Activated T-helper 1 cell treated with anti-CD3 and anti-CD28 coated beads, Interleukin-2, amount 50 U/mL, for 16 hours (primary cell): ENCODE measurements at places on chromosomes 5 and 9.

DNA sequence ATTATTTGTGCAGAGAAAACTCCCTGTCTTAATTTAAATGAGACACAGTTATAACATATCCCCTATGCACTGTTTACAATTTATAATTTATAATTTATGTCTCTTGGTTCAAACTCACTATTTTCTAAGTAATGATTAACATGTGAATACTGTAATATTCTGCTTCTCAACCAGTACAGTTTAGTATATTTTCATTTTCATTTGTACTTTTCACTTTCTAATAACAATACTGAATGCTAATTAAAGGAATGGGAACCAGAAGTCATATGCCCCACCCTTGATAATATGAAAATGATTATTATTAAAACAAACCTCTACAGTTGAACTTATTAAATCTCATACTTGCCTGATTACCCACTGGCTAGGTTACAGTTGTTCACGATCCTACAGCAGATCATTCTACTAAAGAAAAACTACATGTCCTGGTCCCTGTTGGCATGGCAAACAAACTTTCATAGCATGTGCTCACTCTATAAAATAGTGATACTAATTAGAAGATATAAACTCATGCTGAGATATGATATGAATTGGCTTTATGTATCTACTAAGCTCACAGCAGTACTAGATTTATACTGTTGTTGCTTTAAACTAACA, 66.4 kb downstream of the POU5F2 start:
- DNase-seq: no peak

GRCh38 chr5:130871346-130872086, 293.5 kb downstream of the HINT1 start:
- DNase-seq: peak; percentile 2

DNA sequence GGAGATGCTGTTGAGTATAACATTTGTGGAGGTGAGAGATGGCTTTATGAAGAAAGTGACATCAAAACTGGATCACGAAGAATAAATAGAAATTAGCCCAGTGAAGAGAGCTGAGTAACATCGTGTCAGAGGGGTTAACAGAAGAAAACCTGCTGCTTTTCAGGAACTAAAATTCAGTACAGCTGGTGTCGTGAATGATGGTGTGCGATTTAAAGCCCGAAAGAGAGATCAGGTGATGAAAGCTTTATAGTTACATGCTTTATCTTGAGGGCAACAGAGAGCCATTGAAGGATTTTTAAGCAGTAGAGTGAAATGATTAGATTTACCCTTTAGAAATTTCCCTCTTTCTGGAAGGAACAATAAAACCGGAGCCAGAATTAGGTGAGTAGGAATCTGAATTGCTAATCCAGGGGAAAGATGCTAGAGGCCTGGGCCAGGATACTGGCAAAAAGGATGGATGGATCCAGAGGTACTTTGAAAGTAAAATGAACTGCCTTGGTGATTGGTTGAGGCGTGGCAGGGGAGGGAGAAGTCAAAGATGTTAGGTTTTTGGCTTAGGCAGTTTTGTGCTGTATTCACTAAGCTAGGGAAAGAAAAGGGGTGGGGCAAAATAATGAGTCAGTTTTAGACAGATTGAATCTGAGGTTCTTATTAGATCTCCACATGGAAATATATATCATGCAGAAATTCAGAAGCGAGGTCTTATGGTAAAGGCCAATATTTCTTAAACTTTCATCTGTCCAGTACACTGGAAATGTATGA, 3.4 kb downstream of the LRRC70 start:
- DNase-seq: no peak

- no peak for DNase-seq
Measured at GRCh38 chr9:89225991-89226471, 47.4 kb upstream of the SHC3 start.

GRCh38 chr5:55481293-55481855, 53.4 kb downstream of the PLPP1 start:
- DNase-seq: no peak

DNA sequence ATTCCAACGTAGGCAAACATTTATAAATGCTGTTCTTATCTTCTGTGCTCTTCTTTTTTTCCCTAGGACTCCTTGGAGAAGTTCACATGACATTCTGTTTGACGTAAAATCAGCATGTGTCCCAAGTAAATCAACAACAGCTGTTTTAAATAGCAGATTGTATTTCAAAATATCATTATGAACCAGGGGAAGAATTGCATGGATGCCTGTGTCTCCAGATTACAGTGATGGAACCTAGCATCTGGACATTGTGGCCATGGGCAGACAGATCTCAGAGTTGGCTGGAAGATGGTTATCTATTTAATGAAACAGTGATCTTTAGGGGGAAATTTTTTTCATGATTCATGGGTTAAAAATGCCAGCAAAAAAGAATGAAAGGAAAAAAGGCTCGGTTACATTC, 222.0 kb downstream of the MAN2A1 start:
- no peak for DNase-seq

DNA sequence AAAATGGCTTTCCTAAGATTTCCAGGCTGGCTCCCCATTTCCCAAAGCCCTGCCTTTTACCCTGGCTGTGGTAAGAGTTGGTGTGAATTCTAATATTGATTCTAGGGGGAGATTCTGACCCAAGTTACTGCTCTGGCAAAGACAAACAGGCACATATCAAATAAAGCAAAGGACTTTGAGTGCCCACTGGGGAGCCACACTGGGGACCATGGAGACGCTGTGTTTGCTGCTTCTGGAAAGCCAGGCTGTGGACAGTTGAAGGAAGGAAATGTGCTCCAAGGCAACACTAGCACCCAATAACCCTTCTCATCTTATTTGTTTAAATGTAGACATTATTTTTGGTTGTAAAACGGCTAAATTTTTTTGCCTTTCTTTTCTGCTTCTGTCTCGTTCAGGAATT, 78.7 kb downstream of the SNCAIP start:
- no peak for DNase-seq

GRCh38 chr5:115126303-115126702, 43.4 kb downstream of the TRIM36 start:
- no peak for DNase-seq

- DNase-seq: peak; percentile 66
Measured at GRCh38 chr9:134391319-134392231, 65.3 kb downstream of the RXRA start.

DNA sequence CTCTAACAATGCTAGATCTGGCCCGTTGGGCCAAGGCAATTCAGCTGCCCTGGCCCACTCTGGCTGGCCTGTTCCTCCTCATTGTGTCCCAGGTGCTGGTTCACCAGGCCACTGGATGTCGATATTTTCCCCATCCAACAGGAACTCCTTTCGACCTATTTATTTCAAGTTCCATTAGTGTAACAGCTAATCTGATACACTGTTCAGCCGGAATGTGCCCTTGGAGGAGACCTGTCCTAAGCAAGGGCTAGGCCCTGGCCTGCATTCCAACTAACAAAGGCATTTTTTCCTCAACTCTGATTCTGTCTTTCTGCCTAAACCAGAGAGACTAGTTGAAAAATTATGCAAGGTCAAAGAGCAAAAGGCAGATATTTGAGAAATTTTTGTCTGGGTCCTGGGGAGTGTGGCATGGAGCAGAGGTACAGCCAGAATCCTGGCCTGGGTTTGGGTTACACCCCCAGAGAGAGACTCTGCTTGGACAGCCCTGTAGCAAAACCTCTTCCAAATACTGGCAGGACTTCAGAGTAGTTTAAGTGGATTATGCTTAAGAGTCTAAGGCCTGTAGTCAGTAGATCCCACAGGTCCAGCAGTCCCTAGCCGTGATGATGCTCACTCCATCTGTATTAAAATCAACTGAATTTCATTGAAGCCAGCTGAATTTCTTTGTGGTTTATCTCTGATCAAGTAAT, 36.1 kb downstream of the MARCHF11 start:
- no peak for DNase-seq

- no peak for DNase-seq
Measured at GRCh38 chr5:179258922-179259730, 86.1 kb downstream of the ADAMTS2 start.

DNA sequence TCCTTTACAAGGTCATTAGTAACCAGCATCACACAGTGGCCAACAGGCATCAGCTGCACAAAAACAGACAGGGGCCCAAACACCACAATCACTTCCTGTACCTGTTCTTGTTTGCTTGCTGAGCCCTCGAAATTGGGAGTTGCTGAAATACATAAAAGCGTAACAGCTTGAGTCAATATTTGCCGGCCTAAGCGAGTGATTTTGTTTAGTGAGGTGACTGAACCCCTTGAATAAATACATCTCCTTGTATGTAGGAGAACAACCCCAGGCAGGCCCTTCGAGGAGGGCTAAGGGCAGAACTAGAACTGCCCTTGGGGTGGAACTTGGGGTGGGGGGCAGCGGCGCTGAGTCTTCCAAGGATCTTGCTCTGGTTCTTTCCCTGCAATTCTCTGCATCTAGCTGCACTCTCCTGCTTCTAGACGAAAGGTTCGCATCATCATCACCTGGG, 502.5 kb downstream of the RASEF start:
- DNase-seq: no peak

DNA sequence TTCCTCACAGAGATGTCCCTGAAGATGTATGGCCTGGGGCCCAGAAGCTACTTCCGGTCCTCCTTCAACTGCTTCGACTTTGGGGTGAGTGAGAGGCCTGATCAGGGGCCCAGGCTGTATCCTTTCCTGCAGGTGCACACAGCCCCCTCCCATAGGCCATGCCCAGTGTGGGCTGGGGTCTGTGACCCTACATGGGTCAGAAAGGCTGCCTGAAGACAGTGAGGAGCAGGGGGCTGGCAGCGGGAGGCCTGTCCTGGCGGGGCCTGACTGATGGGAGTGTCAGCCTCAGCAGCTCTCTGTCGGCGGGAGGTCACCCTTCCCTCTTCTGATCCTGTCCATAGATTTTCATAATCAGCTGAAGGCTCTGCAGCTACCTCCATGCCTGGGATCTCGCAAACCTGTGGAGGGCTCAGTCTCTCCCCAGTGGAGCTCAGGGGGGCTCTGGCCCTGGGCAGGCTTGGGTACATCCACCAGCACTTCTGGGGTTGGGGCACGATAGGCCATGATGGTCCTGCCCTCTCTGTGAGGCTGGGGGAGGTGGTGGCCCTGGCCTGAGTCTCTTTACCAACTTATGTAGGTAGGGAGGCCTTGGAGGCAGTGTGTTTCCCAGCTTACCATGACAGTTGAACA, 98.5 kb downstream of the CACNA1B start:
- no peak for DNase-seq

DNA sequence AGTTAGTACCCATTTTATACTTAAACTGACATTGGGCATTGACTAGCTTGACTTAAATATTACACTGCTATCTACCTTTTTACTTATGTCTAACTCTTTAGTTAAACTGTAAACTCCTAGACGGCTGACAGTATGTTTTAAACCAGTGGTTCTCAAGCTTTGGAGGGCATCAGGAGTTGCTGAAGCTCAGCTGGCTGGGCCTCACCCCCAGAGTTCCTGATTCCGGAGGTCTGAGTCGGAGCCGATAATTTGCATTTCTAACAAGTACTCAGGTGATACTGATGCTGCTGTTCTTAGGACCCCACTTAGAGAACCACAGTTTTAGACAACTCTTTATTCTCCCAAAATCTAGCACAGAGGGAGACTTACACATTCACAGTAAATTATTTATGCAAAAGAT, 63.3 kb upstream of the PCA3 start:
- no peak for DNase-seq

DNA sequence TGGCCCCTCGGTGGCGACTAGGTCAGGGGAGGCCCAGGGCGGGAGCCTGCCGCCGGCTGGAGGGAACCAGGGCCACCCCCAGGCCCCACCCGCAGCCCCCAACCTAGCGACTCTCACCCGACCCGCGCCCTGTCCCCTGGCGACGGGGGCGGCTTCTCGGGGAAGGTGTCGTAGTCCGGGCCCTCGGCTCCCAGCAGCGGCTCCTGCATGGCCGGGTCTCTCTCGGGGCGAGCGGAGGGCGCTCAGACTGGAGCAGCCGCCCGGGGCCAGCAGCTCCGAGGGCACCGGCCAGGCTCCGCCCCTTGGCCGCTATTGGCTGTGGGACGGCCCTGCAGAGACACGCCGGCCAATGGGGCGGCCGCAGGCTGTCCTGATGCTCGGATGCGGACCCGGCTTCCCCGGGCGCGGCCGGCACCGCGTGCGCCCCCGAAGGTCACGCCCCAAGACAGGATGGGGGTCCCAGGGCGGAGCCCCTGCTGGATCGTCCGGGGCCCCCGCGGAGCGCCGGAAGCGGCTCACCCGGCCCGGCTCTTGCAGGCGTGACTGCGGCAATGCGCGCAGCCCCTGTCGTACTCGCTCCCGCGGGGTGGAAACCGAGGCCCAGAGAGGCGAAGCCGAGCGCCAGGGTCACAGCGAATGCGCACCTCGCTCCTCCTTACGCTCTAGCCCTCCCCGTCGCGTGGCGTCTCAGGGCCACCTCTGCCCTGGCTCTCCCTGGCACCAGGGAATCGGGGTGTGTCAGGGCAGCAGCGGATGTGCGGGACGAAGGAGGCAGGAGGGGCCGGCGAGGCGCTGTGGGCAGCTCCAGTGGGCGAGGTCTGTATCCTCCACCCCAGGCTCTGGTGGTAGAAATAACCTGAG, at the start of gene SLC2A6:
SLC2A6 (minus strand) TSS at position 249 of the 861 bp plus-strand sequence; CDS start at position 209, 40 bp downstream.
- peak; percentile 71 for DNase-seq

DNA sequence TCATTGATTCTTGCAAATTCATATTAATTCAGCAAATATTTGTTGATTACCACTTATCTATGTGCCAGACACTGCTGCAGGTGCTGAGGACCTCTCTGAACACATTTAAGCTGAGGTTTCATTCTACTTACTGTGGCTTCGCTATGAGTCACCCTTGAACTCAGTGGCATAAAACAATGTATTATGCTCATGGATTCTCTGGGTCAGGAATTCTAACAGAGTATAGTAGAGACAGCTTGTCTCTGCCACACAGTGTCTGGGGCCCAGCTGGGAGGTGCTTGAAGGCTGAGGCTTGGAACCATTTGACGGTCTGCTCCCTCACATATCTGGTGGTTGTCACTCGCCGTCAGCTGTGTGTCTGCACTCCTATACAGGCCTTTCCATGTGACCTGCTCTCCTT, 124.3 kb upstream of the NR3C1 start:
- no peak for DNase-seq

DNA sequence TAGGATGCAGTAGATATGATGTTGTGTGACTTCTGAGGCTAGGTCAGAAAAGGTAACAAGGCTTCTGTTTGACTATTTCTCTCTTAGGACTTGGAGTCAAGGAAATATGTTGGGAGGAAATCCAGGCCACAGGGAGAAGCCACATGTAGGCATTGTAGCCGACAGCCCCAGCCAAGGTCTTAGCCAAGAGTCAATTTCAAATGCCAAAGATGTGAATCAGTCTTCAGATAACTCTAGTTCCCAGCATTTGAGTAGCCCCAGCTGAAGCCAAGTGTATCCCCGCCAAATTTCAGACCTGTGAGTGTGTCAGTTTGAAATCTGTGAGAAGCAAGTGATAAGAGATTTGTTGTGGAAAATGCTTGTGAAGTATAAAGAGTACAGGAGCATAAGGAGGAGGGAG, 38.1 kb upstream of the ISL1 start:
- no peak for DNase-seq
